ENCODE measurements at places on chromosomes 12 and 14. TPM values are rescaled to one million over a fixed set of nuclear protein-coding genes. Genes with fewer than 3 reads are reported as not detected.

GRCh38 chr12:4250691-4251090, 22.9 kb upstream of the CCND2 start:
- H3K4me3 ChIP-seq: no peak overlapping the region
- no peak for DNase-seq
- no peaks in the 10 kb centered on the region for H3K4me1 ChIP-seq
- H3K27me3 ChIP-seq: no peaks in the 10 kb centered on the region
- H3K27ac ChIP-seq: no peak overlapping the region

DNA sequence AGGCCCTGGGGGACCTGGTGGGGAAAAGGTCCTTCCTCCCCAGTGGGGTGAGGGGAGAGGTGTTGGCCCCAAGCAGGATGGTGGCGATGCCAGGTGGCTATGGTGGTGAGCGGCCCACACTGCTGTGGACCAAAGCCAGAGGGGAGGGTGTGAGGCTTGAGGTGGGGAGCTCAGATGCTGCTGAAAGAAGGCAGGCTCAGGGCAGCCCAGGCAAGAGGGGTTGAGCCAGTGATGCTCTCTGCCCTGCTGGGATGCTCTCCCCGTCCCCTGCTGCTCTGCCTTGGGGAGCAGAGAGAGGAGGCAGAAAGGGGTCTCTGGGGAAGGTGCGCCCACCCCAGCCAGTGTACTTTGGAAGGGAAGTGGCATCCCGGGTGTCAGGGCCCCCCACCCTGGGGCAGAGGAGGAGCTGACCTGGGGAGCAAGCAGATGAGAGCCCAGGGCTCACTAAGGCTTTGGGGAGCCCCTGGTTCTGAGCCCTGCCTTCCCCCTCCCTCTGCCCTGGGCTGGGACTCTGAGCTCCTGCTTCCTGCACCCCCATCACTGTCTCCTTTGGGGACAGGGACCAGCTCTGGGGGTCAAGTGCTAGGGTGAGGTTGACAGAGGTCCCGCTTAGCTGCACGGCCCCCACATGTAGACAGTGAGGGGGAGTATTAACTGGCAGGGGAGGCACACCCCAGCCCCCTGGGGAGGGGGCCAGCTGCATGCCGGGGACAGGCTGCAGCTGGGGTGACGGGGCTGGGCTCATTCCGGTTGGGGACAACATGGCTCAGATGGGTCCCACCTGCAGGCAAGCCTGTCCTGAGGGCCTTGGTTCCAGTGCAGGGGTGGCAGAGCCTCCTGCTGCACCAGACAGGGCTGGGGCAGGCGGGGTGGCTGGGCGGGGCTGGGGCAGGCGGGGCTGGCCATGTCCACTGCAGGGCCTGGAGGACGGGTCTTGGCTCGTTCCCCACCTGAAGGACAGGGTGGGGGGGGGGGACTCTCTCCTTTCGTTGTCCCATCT, 124.4 kb downstream of the KIF26A start:
- no peak overlapping the region for H3K4me3 ChIP-seq
- H3K27me3 ChIP-seq: no peaks in the 10 kb centered on the region
- DNase-seq: peak; percentile 31
- H3K27ac ChIP-seq: no peak overlapping the region
- H3K4me1 ChIP-seq: no peaks in the 10 kb centered on the region

DNA sequence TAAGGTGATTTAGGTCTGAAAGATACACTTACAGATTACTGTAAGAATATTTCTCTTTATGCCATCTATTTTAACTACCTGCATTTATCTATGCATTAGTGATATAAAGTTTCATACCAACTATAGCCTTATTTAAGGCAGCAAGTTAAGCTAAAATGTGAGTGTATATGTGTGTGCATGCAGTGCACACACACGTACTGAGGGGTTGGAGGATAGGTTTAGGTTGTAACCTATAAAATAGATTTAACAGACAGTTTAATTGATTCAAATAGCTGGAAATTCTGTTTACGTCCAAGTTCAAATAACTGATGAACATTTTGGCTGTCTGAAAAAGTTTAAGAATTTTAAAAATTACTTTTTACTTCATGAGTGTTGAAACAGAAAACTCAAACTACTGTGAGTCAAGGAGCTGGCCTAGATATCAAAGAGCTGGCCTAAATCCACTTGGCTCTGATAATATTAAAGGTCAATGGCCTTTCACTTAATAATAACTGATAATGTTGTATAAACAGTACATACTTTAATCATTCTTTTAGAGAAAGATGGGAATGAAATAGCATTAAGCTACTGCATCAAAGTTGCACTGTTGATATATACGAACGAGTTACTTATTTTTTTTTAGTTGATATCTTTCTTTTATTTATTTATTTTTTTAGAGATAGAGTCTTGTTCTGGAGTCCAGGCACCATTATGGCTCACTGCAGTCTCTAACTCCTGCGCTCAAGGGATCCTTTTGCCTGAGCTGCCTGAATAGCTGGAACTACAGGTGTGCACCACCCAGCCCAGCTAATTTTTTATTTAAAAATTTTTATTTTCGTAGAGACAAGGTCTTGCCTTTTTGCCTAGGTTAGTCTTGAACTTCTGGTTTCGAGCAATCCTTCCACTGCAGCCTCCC, 13.8 kb upstream of the KCNJ8 start:
- H3K4me1 ChIP-seq: no peaks in the 10 kb centered on the region
- no peak overlapping the region for H3K4me3 ChIP-seq
- DNase-seq: no peak
- no peaks in the 10 kb centered on the region for H3K27me3 ChIP-seq

GNB3 gene
- total RNA-seq: 0.85 TPM

DNA sequence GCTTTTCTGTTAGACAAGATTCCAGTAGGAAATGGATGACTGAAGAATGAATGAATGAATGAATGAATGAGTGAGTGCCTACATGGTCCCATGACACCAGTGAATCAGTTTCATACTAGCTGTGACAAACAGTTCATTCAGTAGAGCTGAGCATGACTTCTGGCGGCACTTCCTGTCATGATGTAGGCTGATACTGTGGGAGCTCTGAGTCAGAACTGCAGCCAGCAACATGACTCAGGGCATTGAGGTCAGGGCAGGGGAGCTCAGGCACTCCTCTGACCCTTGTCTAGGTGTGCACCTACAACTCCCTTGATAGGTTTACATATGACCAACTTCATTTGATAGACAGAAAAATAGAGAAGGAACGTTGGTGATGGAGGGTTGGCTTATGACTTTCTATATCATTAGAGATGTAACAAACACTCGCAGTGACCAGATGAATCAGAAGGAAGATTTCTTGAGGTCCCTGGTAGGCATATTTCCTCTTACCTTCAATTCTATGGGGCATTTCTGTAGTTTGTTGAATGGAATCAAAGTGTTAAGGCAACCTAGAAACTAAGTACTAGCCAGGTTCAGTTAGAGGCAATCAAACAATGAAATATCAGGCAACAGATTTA, 139.3 kb upstream of the ARHGAP5 start:
- peak; percentile 31 for DNase-seq
- no peaks in the 10 kb centered on the region for H3K36me3 ChIP-seq
- H3K4me1 ChIP-seq: no peaks in the 10 kb centered on the region
- H3K27ac ChIP-seq: peak overlapping the region; percentile 54
- no peak overlapping the region for H3K4me3 ChIP-seq
- H3K27me3 ChIP-seq: no peaks in the 10 kb centered on the region

DNA sequence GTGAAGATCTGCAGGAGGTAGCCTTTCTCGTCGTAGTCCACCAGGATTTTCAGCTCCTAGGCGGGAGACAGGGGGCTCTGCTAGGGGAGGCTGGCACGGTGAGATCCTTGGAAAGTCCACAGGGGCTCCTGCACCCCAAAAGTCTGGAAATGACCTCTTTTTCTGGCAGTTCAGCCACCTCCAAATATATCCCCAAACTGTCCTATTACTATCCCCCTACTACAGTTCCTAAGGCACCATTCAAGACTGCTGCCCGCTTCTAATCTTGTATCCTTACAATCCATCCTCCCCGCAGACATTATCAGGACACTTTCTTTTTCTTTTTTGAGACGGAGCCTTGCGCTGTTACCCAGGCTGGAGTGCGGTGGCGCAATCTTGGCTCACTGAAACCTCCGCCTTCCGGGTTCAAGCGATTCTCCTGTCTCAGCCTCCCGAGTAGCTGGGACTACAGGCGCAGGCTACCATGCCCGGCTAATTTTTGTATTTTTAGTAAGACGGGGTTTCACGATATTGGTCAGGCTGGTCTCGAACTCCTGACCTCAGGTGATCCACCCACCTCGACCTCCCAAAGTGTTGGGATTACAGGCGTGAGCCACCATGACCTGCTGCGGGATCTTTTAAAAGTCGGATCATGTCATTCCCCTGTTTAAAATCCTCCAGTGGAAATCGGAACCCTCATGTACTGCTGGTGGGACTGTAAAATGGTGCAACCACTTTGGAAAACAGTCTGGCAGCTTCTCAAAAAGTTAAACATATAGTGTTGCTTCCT, 18.5 kb downstream of the HPD start:
- no peaks in the 10 kb centered on the region for H3K36me3 ChIP-seq
- no peak for DNase-seq
- peak overlapping the region; percentile 41 for H3K27ac ChIP-seq
- peak overlapping the region; percentile 43 for H3K4me3 ChIP-seq
- H3K4me1 ChIP-seq: peaks cover 6% of the 10 kb centered on the region

EVL gene
- total RNA-seq: 93.7 TPM

GRCh38 chr12:123063535-123063934, 83.1 kb downstream of the ARL6IP4 start:
- peak overlapping the region; percentile 58 for H3K27ac ChIP-seq
- DNase-seq: no peak
- peaks cover 19% of the 10 kb centered on the region for H3K4me1 ChIP-seq
- H3K36me3 ChIP-seq: no peaks in the 10 kb centered on the region
- no peaks in the 10 kb centered on the region for H3K27me3 ChIP-seq

- no peaks in the 10 kb centered on the region for H3K27me3 ChIP-seq
- no peak overlapping the region for H3K4me3 ChIP-seq
- H3K27ac ChIP-seq: no peak overlapping the region
- no peaks in the 10 kb centered on the region for H3K36me3 ChIP-seq
- DNase-seq: no peak
- no peaks in the 10 kb centered on the region for H3K4me1 ChIP-seq
These were observed 13.4 kb upstream of the TTC7B start for GRCh38 chr14:90829677-90830076.

DNA sequence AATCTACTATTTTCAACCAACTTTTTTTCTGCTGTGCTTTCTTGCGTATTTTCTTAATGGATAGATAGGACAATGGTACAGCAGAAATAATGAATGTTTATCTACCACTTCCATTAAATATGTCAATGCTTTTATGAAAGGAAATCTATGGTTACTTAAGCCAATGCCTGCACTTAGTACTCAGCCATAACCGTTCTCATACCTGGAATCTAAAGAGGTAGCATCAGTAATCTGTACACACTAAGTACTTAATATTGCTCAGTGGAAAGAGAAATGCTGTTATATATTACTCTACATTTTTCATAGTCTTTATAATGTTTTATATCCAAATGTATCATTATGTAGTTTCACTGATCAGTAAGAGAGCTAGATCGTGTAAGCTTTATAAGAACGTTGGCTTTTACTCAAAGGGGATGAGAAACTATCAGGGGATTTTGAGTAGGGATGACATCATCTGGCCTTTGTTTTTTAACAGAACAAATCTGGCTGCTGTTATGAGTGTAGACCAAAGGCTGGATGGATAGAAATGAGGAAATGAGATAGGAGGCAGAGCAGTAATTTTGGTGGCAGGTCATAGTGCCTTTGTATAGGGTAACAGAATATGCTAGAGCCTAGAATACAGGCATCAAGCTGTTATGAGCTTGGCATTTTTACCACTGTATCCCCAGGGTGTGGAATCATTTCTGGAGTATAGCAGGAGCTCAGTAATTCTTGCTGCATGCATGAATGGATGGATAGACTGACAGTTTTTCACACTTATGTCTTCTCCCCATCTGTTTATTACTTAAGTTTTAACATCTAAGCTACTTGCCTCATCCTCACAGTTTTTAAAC, 34.0 kb downstream of the ALG10B start:
- H3K27ac ChIP-seq: no peak overlapping the region
- no peaks in the 10 kb centered on the region for H3K36me3 ChIP-seq
- no peaks in the 10 kb centered on the region for H3K4me1 ChIP-seq
- H3K27me3 ChIP-seq: no peaks in the 10 kb centered on the region

ADSS1 gene
- 17.3 TPM for total RNA-seq

CCDC60 gene
- total RNA-seq: not detected

CLEC4C gene
- total RNA-seq: not detected

DNA sequence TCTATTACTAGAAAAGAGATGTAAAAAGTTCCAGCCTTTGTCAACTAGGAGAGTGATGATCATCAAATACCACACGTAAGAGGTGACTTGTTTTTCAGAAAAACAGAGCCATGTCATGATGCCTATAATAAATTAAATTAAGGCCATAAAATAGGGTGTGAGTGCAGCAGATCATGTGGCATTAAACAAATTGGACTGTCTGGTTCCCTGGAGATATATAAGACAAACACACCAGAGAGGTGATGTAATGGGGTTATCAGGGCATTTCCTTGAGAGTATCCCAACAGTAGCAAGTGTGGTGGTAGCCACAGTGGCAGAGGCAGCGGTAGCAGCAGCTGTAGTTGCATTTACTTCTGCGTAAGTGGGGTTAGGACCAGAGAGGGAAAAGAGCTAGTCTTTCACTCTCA, 14.6 kb upstream of the GALNT6 start:
- no peak for DNase-seq
- H3K4me1 ChIP-seq: peaks cover 47% of the 10 kb centered on the region
- H3K36me3 ChIP-seq: no peaks in the 10 kb centered on the region
- H3K27me3 ChIP-seq: no peaks in the 10 kb centered on the region
- H3K27ac ChIP-seq: peak overlapping the region; percentile 84

GPRC5A gene
- 106 TPM for total RNA-seq

- no peak overlapping the region for H3K4me3 ChIP-seq
- no peaks in the 10 kb centered on the region for H3K27me3 ChIP-seq
- no peaks in the 10 kb centered on the region for H3K4me1 ChIP-seq
These were observed 154.0 kb downstream of the PIWIL1 start for GRCh38 chr12:130491421-130492357.

DNA sequence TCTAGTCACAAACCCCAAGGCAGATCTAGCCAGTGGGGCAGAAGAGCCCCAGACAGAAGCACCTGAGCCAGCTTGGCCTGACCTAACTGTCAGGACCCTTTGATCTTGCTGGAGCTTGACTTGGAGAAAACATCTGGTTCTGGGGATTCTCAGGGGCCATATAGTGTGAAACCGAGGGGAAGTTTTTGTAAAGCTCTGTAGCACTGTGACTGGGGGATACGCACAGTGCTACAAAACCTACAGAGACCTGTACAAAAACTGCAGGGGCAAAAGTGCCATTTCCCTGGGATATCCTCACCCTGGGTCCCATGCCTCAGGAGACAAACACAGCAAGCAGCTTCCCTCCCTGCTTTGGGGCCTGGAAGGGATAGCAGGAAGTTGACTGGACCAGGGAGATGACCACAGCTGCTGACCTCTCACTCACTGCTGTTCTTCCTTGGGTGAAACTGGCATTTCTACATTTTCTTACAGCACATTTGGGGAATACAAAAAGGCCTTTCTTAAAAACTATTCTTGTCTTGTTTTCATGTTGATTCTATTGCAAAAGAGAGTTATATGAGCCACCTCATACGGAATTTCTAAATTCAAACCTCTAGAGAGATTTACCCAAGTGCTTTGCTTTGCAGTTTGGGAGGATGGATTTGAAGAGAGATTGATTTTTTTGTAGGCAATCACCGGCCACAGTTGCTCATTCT, 140.0 kb downstream of the DAD1 start:
- H3K27me3 ChIP-seq: no peaks in the 10 kb centered on the region
- H3K4me1 ChIP-seq: peaks cover 10% of the 10 kb centered on the region
- no peak overlapping the region for H3K27ac ChIP-seq
- H3K36me3 ChIP-seq: no peaks in the 10 kb centered on the region
- no peak for DNase-seq

LYSET gene
- total RNA-seq: 8.3 TPM

All from Peyer's patch (tissue), 4 donors.